ENCODE measurements at places on chromosomes 2 and 18. TPM values are rescaled to one million over a fixed set of nuclear protein-coding genes. Genes with fewer than 3 reads are reported as not detected.

ABCG5 gene
- total RNA-seq, result under 0.01 TPM

GPR75 gene
- total RNA-seq, result 15.8 TPM

MYO3B gene
- total RNA-seq, result 0.16 TPM

ZNF892 gene
- total RNA-seq, result 31.7 TPM

THOC1 gene
- 117 TPM for total RNA-seq

PLCL1 gene
- 26.0 TPM for total RNA-seq

SAG gene
- not detected for total RNA-seq

MEP1B gene
- total RNA-seq, result 0.78 TPM

HOXD8 gene
- total RNA-seq, result not detected

RIT2 gene
- total RNA-seq, result 21.8 TPM

ZSWIM2 gene
- 1.2 TPM for total RNA-seq
